Bronchial epithelial cell (primary cell): ENCODE measurements at places on chromosomes 7 and 10. TPM values are rescaled to one million over a fixed set of nuclear protein-coding genes. Genes with fewer than 3 reads are reported as not detected.

DNA sequence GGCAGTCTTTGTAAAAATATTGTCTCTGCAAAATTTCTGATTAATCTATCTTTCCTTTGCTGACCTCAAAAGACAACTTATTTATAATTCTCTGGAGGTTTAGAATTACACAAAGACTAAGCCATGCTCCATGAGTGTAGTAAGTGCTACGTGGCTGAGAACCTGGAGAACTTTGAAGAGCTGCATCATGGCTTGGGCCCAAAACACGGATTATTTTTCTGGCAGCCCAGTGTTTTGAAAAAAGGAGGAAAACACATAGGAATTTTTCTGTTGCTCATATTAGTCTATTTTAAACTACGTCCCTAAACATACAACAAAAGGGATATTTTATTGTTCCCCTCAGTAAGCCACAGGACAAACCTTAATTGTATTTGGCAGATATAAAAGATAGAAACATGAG lies 360.7 kb upstream of the MYO3A start:
- no peak for DNase-seq

GRCh38 chr10:60443346-60443745 lies 53.7 kb upstream of the ANK3 start:
- DNase-seq: no peak

DNA sequence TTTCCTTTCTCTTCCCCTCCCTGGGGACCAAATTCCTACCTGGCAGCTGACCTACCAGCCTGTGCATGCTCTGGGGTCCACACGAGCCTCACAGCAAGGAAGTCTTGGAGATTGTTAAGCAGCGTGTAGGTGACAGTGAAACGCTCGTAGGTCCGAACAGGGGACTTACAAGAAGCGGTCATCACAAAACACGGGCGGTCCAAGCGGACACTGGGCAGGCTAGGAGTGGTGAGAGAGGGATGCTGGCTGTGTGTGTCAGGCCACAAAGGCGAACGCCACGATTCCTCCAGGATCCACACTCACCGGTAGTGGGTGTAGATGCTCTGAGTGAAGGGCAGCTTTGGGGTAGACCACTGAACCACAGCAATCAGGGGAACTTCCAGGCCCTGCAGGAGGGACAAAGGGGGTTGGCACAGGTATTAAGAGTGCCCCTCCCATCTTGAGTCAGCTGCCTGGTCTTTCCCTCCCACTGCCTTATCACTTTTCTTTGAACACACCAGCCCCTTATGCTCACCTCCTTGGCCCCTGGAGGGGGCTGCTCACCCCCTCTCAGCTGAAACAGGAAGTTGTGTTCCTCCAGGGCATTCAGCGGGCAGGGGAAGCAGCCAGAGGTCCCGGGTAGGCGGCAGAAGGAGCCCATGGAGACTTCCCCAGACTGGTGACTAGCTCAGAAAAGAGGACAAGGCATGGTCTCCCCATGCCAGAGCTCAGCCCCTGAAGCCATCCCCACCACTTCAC lies 2.0 kb downstream of the TRAPPC14 start:
- no peak for DNase-seq

The RABGEF1 gene
- 35.3 and 41.5 TPM in 2 replicates for total RNA-seq

The MMRN2 gene
- 3.9 and 6.1 TPM in 2 replicates for total RNA-seq
